Activated T-cell treated with anti-CD3 and anti-CD28 coated beads for 4 hours (primary cell): ENCODE measurements at places on chromosomes 11 and 22.
A peak's percentile ranks its signal among the peaks of the same experiment; 100 is the strongest.

- DNase-seq = no peak
Observed at GRCh38 chr22:32535531-32536190, 61.0 kb downstream of the FBXO7 start.

GRCh38 chr11:47592251-47592650, 2.0 kb downstream of the C1QTNF4 start:
- no peak for DNase-seq

- DNase-seq = no peak
Observed at GRCh38 chr22:28443526-28443876, 236.1 kb downstream of the TTC28 start.

- no peak for DNase-seq
Observed at GRCh38 chr22:40491990-40492631, 121.7 kb downstream of the SGSM3 start.

DNA sequence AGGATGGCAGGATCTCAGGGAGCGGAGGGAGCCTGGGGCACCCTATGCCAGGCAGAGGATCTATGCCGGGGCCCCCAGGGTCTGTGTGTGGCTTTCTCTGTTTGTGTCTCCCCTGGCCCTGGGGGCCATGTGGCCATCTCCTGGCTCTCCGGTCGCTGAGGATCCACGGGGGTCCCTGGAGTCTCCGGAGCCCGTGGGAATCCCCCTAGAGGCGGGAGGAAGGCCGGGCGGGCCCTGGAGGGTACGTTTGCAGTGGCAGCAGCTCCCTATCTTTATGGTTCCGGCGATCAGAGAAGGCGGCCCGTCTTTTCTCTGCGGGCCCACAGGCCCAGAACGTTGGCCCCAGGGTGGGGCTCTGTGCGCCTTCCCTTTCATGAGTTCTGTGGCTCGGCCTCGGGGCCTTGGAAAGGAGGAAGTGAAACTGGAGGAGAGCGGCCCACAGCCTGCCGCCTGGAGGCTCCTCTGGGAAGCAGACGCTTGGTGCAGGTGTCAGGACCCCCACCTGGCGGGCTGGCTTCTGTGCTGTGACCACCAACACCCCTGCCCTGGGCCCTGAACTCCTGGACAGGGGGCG, 82.1 kb downstream of the KCNQ1 start:
- DNase-seq = no peak

DNA sequence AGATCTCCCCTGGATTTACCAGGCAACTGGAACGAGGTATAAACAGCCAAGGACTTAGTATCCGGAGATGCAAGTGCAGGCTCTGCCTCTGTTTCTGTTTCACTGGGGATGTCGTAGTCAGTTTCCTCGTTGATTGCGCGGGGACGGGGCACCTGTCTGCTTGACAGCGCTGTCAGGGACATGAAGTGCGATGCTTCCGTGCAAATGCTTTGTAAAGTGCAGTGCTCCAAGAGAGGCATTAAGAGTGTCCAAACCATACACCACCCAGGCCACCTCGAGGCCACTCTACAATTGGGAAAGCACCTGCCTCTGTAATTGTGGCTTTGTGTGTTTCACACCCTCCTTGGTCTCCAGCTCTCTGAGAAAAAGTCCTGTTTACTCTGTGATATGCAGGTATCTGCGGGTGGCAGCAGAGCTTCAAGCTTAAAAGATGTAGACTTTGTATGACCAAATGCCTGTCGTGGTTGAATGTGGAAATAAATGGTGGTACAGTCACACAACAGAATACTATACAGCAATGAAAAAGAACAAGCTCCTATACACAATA, 18.6 kb upstream of the CD5 start:
- DNase-seq = no peak

DNA sequence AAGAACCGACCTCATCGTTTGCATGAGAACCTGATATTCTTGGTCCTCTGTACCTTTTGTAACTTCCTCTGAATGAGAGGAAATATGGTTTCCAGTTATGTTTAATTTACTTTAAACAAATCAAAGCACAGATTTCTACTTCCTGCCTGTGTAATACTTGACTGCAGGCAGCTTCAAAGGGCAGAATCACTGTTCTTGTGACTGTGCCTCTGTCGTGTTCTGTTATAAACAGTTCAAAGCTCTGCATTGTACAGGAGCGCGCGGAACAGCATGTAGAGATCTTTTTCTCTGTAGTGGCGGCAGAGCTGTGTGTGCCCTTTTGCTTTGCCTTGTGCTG, 73.2 kb upstream of the CLDN5 start:
- peak; percentile 11 for DNase-seq

DNA sequence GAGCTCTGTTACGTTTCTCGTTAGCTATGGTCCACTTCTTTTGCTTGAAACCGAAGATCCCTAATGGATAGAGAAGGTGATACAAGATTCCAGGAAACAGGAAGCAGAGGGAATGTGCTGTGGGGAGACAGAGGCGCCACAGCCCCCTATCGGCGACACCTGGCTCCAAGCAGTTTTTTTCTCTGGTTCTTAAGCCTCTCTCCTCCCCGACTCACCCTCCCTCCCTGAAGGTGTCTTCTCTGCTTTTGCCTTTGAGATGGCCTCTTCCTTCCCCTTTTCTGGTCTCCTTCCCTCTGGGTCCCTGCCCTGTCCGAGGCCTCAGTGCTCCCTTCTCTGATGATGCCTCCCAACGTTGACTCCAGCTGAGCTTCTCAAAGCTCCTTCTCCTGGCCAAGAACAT, 14.2 kb upstream of the APOBEC3A start:
- no peak for DNase-seq

GRCh38 chr11:46212720-46213119, 64.7 kb upstream of the CREB3L1 start:
- no peak for DNase-seq

- no peak for DNase-seq
Observed at GRCh38 chr22:49508561-49508960, 319.1 kb downstream of the BRD1 start.

GRCh38 chr22:41367680-41368542, 13.8 kb upstream of the TEF start:
- no peak for DNase-seq

GRCh38 chr11:96341211-96342013, 1.6 kb downstream of the MAML2 start:
- DNase-seq = peak; percentile 48

DNA sequence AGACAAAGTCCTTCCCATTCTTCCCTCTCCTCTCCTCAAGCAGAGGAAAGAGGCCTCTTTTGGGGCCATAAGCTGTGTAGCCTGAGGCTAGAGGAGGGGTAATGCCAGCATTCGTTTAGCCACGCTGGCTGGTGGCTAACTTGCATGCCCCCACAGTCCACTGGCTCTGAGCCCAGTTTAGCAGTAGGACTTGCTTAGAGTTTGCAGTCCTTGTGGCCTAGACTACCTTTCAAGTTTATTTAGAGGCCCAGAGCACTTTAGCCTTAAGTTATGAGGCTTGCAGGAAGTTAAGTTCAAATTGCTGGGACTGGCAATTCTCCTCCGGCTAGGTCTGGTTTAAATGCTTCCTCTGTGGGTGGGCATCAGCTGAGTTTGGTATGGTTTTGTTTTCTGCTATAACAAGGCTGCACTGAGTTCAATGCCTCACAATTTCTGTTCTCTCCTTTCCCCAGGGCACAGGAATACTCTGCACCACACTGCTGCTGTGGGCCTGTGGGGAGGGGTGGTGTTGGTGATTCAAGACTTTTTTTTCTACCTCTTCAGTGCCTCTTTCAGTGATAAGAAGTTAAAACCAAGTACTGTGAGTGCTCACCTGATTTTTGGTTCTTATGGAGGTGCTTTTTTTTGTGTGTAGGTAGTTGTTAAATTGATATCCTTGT, 281.0 kb upstream of the C11orf87 start:
- DNase-seq = no peak

DNA sequence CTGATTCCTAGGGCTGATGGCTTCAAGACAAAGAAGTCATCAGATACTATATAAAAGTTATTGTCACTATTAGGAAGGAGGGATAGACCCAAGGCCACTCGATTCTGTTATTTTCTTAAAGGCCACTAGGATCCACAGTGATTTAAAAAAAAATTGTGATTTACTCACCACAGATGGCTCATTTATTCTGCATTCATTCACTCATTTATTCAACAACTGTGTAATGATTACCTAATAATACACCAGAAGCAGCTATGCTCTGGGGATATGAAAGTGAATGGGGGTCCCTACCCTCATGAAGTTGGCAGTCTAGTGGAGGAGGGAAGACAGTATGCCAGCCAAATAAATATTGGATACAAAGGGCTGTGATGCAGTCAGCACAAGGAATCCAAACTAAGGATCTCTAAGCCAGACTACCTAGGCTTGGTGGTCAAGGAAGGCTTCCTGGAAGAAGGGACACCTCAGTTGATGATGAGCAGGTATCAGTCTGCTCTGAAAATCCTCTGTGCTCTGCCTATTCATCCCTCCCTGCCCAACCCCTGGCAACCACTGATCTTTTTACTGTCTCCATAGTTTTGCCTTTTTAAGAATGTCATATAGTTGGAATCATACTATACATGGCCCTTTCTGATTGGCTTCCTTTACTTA, 110.5 kb downstream of the NAT10 start:
- no peak for DNase-seq

DNA sequence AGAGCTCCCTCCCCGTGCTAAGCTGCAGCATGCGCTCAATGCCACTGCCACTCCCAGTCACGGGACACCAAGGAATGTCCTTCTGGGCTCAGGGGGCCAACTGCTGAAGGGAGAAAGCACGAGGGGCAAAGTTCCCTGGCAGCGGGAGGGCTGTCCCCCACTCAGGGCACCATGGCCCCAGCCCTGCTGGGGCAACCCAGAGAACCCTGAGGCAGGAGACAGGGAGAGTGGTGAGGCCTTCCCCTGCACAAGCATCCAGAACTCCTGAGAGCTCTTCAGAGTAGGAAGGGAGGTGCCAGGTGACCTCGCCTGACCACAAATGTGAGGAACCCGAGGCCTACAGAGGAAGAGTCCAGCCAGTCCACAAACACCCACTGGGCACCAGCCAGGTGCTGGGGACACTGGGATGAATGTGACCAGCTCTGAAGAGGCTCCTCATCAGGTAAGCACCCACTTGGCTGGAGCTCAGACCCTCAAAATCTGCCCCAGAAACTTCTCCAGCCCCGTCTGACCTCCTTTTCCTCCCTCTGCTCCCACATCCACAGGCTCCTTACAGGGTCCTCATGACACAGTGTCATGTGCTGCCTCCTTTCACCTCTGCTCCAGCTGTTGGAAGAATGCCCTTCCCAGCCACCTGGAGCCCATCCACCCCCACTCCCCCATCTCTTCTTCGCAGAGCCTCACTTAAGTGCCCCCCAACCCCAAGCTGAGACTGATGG, 15.6 kb downstream of the GDPD5 start:
- no peak for DNase-seq

GRCh38 chr11:61586792-61587430, 6.0 kb upstream of the SYT7 start:
- DNase-seq = no peak

DNA sequence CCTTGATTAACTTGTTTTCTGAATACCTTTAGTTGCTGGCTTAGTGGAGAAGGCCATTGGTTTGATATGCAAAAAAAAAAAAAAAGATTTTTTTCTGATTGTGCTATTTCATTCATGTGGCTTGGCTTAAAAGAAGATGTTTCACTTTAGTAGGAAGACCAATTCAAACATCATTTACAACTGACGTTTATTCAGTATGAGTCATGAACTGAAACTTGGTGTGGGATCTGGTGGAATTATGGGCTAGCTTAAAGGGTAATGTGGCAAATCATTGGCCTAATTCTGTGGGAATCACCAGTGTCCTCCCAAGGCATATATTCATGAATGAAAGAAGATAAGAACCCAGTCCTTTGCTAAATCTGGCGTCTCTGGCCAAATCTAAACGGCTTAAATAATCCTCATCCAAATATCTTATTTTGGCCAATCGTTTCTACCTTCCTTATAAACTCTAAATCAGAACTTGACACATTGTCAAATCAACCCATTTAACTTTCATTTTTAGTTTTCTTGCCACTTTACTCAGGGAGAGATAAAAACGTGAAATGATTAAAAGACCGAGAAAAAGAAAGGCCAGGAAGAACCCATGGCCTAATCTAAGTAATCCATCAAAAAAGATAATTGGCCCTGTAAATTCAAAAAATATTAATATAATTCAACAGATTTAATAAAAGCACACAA, 77.0 kb downstream of the DDIAS start:
- DNase-seq = no peak

DNA sequence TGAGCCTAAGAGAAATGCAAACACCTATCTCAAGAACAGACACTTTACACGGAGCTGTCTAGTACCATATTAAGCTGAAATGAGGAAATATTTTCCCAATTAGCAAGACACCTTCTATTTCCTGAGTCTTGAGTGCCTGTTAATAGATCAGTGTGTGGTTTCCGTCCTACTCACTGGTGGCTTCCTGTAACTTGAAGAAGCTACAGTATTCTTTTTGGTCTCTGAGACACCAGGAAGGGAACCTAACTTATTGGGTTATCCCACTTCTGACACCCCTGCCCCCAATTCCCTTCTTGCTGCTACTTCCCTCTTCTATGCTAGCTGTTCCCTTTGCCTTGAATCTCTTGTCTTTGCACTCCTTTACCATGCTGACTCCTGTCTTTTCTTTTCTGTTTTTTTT, 92.7 kb downstream of the FDX1 start:
- DNase-seq = no peak

DNA sequence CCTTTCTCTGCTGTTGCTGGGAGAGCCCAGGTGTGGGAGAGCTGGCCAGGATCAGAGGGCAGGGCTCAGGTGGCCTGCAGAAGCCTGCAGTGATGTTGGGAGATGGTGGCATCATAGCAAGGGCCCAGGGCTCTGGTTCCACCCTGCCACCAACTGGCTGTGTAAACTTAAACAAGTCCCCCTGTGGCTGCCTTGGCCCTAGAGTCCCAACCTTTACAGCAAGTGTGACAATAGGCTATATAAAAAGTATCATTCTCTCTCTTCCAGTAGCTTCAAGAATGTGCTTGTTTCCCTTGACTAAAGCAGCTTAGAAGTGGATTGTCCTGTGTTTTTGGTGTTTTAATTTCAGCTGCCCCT, 201.8 kb upstream of the E2F8 start:
- no peak for DNase-seq

GRCh38 chr11:6320411-6321155, at the start of gene CAVIN3:
TSS of gene CAVIN3 (minus strand) at chr11:6320501. CDS start at chr11:6320476, 25 bp downstream.
- peak; percentile 4 for DNase-seq

DNA sequence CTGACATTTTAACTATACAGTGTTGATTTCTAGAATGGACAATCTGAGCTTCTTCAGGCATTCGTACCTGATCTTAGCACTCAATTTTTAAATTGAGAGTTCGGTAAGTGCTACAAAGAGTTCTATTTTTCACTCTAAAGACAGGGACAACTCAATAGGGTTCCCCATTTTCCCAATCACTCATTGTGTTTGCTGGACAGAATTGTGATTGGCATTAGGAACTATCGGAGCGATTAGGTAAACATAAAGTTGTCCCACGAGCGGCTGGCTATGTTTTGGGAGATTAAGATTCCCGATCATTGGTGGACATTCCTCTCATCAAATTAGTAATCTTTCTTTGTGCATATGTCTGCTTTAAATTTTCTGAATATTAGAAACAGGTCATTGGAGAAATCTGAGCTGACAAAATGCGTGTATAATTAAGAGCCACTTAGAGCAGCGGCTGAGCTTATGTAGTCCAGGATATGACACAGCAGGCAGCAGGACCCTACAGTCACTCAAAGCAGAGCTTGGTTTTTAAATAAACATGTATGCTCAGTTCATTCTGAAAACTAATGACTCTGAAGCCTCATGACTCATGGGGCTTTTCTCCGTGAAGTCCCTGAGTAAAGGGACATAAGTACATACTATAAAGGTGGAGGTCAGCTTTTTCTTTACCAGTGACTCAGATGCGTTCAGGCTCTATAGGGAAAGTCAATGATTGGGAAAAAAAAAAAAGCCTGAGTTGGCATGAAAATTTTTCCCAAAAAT, 109.4 kb downstream of the GRIA4 start:
- no peak for DNase-seq

- DNase-seq = no peak
Observed at GRCh38 chr11:1298695-1299492, 10.5 kb downstream of the TOLLIP start.

- DNase-seq = no peak
Observed at GRCh38 chr11:113705871-113706655, at the start of gene TMPRSS5. TSS of gene TMPRSS5 (minus strand) at chr11:113706308. CDS start at chr11:113706224, 84 bp downstream.
